AG20443 (cell line): ENCODE measurements at places on chromosomes 11 and 22.

DNA sequence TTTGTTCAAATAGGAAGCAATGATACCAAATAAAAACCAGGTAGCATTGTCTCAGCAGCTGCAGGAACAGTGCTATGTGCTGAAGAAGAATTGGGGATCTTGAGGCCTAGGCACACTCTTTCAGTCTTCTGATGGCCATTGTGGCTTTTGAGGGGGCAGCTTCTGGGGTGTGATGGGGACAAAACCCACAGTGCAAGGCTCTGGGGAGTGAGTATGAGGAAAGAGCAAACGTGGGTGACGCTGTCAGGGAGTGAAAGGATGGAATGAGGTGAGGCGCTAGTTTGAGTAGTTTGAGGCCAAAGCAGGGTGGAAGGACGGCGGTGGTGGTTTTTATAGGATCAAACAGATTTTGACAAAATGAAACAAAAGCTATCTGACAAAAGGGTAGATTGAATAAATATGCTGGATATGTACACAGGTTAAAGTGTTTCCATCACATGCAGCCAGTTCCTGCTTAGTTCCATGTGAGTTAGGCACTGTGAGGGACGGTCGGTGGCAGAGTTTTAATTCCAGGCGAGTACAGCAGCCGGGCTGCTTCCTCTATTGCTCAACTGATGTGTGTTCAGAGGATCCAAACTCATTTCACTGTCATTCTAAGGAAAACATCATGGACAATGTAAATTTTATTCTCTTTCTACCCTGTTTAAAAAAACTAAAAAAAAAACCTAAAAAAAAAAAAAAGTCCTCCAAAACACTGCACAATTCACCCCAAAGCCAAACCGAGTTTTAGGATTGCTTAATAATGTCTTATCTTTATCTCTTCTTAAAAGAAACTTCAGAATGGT, 18.9 kb downstream of the ADAMTS15 start:
- DNase-seq = no peak

DNA sequence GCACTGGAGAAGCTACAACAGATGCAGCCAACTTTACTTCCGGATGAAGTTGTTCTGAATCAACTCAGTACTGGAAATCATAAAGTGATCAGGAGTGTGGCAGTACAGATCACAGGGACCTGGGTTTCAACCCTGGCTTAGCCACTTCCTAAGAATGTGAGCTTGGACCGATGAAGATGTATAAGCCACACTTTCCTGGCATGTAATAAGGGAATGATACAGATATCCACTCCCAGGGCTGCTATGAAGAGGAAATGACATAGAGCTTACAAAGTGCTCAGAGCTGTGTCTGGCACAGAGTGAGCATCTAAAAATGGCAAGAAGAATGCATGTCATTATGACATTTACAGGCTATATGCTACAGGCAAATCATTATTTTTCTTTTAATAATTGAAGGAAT, 378.7 kb downstream of the NTM start:
- DNase-seq = peak; percentile 82

- DNase-seq = peak; percentile 65
These were observed 4.7 kb upstream of the TTC36 start for GRCh38 chr11:118522571-118523072.

DNA sequence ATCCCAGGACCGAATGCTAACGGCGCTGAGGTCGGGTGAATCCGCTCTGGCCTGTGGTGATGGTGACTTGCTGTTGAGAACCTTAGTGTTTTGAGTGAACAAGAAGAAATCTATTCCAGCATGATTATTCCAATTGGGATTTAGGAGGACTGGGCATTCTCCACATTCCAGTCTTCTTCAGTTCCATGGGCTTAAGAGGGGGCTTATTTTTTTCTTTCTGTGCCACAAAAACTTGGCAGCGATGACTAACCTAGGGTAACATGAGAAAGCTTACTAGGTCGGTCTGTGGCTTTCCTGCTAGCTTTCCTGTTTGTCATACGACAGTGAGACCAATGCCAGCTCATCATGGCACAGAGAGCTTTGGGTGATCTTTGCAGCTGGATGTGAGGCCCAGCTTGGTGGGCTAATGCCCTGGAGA, 62.9 kb upstream of the ATXN10 start:
- DNase-seq = peak; percentile 73

- no peak for DNase-seq
These were observed 13.2 kb downstream of the VPS37C start for GRCh38 chr11:61147791-61148620.

GRCh38 chr11:113090716-113091480, 129.7 kb downstream of the NCAM1 start:
- DNase-seq = no peak

DNA sequence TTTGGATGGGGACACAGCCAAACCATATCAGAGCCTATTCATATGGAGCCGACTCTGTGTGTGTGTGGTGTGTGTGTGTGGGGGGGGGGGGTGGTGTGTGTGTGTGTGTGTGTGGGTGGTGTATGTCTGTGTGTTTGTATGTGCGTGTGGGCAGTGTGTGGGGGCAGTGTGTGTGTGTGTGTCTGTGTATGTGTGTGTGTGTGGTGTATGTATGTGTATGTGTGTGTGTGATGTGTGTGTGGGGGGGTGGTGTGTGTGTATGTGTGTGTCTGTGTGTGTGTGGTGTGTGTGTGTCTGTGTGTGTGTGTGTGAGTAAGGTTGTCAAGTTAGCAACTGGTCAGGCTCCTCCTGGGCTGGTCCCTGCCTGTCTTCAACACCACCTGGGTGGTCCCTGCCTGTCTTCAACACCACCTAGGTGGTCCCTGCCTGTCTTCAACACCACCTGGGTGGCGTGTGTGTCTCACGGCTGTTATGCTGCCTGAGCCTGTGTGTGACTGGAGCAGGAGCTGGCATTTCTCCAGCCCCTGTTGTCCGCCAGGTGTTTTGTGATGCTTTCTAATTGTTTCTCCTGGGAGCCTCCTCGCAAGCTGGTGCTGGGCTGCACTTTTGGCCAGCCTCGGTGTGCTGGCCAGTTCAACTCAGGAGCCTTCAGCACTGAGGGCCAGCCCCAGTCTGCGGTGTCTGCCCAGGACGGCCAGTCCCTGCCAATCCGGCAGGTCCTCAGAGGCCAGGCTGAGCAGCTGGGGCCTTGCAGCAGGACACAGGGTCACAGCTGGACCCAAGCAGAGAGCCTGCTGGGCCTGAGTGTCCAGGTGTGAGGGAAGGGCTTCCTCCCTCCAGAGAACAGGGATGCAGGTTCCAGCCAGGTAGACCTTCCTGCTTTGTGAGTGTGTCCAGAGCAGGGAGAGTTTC, 21.5 kb upstream of the PVALB start:
- DNase-seq = no peak
